Stimulated activated CD4-positive, alpha-beta T cell treated with anti-CD3 and anti-CD28 coated beads, Interleukin-4, amount 100 ng/mL, for 48 hours (primary cell): ENCODE measurements at places on chromosomes 6 and 20.

- DNase-seq: peak; percentile 23
Observed at GRCh38 chr6:125789576-125790357, 993 bp upstream of the NCOA7 start.

DNA sequence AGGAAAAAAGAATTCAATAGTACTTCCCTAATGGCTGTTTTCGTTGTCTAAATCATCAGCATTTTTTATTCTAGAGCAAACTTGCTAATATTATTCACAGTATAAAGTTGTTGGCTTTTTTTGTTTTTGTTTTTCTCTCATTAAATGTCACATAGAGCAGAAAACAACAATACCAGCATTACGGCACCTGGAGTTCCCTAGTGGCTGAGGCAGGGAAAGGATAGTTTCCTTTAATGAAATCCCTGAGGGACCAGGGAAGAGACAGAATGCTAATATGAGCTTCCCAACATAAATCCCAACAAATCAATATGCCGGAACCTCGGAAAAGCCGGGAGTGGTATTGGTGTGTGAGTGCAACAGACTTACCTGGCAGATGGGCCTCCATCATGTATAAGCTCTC is 235.2 kb upstream of the ASCC3 start:
- no peak for DNase-seq

GRCh38 chr6:90186637-90187371 is 109.8 kb downstream of the BACH2 start:
- no peak for DNase-seq

GRCh38 chr6:105153676-105154075 is 26.1 kb downstream of the POPDC3 start:
- no peak for DNase-seq

DNA sequence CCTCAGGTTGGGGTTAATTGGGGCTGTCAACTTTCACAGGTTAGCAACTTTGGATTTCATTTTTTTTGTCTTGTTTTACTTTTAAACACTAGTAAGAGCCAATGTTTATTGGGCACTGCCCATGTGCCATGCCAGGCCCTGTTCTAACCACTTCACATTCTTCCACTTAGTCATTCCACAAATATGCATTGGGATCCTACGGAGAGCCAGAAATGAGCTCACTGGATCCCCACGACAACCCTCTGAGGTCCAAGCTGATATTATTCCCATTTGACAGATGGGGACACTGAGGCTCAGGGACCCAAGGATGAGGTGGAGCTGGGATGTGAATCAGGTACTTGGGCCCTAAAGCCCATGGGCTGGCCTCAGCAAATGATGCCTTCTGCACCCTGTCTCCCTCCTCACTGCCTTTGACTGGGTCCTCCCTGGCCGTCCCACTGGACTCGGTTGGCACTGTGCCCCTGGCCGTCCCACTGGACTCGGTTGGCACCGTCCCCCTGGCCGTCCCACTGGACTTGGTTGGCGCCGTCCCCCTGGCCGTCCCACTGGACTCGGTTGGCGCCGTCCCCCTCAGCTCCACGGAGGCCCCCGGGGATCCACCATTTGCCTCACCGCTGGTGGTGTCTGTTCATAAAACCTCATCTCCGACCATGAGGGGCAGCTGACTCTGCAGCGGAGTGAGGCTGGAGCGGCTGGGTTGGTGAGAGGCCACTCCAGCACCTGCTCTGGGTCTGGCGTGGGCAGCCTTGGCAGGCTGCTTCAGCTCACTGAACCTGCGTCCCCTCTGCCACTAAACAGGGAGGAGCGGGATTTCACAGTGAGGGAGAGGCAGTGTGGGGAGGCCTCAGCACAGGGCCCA is 4.8 kb upstream of the PMEPA1 start:
- no peak for DNase-seq

DNA sequence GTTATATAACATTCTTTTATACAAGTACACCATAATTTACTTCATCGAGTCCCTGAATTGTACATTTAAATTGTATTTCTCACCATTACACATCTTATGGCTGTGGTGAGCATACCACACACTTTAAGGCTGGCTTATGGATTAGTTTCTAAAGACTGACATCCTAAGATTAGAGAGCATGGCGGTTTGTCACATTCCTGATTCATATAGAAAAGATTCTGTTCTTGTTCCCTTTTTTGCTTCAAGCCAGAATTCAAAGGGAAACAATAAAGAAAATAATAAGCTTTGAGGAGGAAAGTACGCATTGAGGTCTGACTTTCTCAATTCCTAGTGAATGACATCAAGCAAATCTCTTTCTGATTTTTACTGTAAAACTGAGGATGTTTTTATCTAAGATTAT is 2.5 kb downstream of the BTN1A1 start:
- no peak for DNase-seq
